Esophagus muscularis mucosa (tissue), 4 donors: ENCODE measurements at places on chromosomes 11 and 22.
A peak's percentile ranks its signal among the peaks of the same experiment; 100 is the strongest.

GRCh38 chr11:115848611-115849010 is 344.4 kb upstream of the CADM1 start:
- no peak for DNase-seq

DNA sequence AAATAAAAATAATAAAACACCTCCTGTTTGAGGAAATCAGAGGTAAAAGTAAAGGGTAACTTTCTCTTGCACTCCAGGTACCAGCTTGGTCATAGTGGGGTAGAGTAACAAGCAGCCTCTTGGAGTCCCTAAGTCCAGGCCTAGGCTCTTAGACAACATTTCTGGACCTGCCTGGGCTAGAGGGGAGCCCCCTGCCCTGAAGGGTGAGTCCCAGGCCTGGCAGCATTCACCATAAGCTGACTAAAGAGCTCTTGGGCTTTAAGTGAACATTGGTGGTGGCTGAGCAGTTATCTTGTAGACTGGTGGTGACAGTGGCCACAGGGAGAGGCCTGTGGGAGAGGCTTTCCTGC is 18.6 kb upstream of the OR56A3 start:
- DNase-seq = no peak

- DNase-seq = no peak
Measured at GRCh38 chr22:21972293-21972779, 10.3 kb downstream of the TOP3B start.

DNA sequence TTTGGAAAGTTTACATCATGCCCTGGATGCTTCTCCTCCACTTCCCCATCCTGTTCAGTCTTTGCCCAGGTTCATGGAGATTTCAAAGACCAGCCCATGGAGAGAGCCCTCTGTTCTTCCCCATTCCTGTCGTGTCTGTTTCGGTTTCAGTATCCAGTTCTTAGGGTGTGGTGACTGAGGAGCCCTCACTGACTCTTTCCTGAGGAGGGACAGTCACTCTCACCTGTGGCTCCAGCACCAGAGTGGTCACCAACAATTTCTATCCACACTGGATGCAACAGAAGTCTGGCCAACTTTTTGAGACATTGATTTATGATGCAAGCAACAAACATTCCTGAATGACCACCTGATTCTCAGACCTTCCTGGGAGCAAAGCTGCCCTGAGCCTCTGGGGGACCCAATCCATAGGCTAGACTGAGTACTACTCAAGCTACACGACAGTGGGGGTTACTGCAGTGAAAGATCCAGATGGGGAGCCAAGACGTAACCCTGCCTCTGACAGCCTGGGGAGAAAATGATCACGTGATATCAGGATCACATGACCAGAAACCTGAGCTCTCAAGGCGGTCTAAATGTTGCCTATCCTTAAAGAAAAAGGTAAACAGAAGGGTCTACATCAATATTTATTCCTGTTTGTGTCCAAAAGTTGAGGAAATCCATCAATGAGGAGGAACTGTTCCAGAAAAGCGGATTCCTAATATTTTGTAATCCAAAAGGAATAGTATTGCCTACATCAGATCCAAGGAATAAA is 76.2 kb upstream of the VPREB1 start:
- DNase-seq = peak; percentile 75

GRCh38 chr22:49933236-49934159 is 15.1 kb downstream of the CRELD2 start:
- DNase-seq = peak; percentile 93

DNA sequence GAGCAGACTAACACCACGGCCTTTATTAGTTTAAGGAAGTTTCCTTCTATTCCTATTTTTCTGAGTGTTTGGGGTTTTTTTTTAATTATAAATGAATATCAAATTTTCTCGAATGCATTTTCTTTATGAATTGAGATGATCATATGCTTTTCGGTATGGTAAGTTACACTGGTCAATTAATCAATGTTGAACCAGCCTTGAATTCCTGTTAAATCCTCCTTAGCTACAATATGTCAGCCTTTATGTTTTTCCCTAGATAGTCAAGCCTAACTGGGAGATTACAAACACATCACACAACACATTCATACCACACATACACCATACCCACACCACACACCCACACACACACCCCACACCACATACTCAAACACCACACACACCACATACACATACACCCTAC is 247.6 kb downstream of the BRD1 start:
- DNase-seq = no peak

DNA sequence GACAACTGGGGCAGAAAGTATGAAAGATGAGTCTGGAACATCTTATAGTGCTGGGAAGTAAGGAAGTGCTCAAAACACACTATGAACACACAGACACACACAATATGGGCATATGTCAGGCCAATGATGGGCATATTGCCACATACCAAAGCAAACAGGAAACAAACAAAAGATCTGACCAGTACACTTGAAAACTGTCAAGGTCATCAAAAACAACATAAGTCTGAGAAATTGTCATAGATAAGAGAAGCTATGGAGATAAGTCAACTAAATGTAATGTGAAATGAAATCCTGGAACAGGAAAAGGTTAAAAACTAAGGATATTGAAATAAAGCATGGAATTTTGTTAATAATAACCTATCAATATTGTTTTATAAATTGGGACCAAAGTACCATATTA is 46.4 kb downstream of the GUCY1A2 start:
- no peak for DNase-seq

- DNase-seq = no peak
Measured at GRCh38 chr22:30297991-30298701, 8.8 kb upstream of the CASTOR1 start.

GRCh38 chr11:92854952-92855351 is 114.5 kb upstream of the MTNR1B start:
- DNase-seq = no peak

DNA sequence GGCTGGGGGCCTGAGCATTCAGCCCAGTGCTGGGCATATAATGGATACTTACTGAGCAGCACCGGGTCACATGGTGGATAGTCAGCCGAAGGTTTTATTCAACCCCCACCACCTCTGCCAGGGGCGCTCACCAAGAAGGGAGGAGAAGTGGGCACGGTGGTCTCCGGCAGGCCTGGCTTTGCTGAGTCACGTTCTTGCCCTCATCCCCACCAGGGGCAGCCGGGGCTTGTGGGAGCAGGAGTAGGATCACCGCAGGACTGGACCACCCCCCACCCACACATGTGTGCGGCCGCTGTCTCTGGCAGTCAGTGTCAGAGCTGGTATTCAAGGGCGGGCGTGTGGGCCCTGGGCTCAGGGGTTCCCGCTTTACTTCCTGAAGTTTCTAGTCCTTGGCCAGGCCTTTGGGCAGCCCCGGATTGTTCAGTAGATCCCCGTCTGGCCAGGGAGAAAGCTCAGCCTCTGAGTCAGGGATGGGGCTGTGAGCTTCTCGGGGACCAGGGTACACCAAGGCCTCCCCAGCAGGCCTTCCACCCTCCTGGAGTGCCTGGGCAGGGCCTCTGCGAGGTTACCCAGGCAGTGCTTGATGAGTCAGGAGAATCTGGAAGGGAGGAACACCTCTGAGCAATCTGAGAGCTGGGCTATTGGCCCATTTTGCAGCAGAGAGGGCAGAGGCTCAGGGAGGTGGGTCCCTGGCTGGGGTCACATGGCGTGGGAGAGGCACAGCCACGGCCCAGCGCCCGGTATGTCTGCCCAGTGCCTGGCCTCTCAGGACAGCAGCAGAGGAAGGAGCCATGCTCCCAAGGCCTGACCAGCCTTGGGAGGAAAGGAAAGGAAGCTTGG is 60.6 kb downstream of the RTL6 start:
- no peak for DNase-seq

GRCh38 chr11:62217191-62217748 is 8.8 kb downstream of the SCGB2A1 start:
- no peak for DNase-seq

- DNase-seq = no peak
Measured at GRCh38 chr22:41982865-41983264, 13.6 kb downstream of the SEPTIN3 start.

GRCh38 chr11:43685440-43685839 is 4.9 kb downstream of the HSD17B12 start:
- no peak for DNase-seq

DNA sequence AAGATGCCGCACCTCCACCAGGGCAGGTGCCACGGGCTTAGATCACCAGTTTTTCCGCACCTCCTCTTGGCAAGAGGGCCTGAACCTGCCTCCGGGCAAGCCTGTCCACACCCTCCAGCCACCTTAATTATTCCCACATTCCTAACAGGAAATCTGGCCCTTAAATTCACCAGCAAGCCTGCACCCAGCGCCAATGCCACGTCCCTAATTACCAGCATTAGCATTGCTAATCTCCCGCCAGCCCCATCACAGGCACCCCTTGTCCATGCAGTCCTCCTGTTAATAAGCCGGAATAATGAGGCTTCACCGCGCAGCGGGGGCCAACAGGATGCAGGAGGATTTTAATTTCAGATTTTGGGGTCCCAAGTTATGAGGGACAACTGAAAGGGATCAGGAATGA is 69.7 kb downstream of the PHF21B start:
- no peak for DNase-seq

- no peak for DNase-seq
Measured at GRCh38 chr22:43013355-43014315, 1.3 kb downstream of the PACSIN2 start.

- DNase-seq = no peak
Measured at GRCh38 chr11:11425806-11426205, 72.8 kb upstream of the CSNK2A3 start.

GRCh38 chr11:10080138-10080537 is 213.9 kb downstream of the SBF2 start:
- no peak for DNase-seq

DNA sequence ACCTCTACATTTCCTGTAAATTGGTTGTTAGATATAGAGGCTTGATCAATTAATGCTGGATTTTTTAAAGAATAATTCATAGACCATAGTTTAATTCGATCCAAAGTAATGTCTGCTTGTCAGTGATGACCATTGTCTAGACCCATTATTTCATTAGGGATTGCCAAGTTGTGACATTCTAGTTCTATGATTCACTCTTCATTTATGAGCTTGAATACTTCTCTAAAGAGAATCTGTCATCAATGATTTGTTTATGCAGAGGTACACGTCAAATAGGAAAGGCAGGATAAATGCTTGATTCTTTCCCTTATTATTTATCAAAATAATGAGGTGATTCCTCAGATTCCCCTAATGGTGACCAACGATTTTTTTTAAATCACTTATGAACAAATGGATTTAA is 24.0 kb upstream of the ROBO3 start:
- no peak for DNase-seq

GRCh38 chr11:114065094-114065493 is 5.6 kb downstream of the ZBTB16 start:
- no peak for DNase-seq

- DNase-seq = no peak
Measured at GRCh38 chr11:96185220-96185768, 157.7 kb downstream of the MAML2 start.

DNA sequence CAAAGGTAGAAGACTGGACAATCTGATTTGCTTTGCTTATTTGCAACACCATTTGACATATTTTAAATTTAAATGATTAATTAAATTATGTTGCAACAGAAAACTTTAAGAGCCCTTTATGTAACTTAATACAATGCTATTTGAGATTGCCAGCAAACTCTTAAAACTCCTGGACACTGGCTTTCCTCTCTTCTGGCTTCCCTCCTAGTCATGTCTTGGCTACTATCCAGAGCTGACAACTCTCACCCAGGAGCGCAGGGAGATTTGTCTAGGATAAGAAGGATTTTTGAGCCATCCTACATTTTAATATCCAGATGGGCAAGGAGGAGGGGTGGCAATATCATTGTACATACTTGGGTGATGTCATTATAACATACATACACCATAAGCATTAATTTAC is 134.3 kb downstream of the ELP4 start:
- DNase-seq = no peak

- DNase-seq = no peak
Measured at GRCh38 chr11:90426442-90426841, 203.6 kb upstream of the CHORDC1 start.

DNA sequence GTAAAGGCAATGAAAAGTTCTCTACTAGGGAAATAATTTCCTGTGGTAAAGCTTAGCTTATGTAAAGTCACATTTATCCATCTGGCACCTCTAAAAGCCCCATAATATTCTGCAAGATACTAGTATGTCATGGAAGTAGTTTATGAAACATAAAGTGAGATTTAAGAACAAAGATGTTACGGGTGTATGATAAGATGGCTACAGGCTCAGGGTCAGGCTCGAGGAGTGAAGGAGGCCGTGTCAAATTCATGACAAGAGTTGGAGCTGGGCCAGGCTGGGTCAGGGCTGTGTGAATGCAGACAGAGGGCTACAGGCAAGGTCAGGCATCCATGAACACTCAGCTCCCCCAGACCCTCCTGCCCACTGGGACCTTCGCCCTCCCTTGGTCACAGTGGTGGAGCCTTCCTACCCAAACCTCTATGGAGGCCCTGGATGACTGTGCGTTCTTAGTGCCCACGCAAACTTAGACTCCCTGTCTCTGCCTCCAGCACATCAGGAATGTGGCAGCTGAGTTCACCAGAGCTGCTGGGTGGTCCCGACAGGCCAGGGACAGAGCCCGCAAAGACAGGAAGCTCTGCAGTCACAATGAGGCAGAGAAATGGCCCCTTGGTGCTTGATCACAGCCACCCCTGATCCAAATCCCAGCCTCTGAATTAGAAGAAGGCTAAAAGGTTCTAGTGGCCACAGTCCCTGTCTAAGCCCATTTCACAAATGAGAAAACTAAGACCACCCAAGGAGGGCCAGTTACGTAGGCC is 14.8 kb downstream of the IGLL5 start:
- no peak for DNase-seq

- no peak for DNase-seq
Measured at GRCh38 chr11:91792779-91793262, 431.8 kb upstream of the FAT3 start.

GRCh38 chr11:11420191-11420898 is 67.3 kb upstream of the CSNK2A3 start:
- DNase-seq = no peak

GRCh38 chr11:73234471-73235181 is 16.5 kb downstream of the P2RY2 start:
- DNase-seq = no peak

- DNase-seq = no peak
Measured at GRCh38 chr11:70304208-70304603, 33.7 kb downstream of the PPFIA1 start.

- no peak for DNase-seq
Measured at GRCh38 chr11:1825039-1825740, 9.6 kb upstream of the SYT8 start.

GRCh38 chr22:46402505-46402904 is 67.0 kb downstream of the TRMU start:
- DNase-seq = no peak

GRCh38 chr11:95584180-95584579 is 205.4 kb downstream of the FAM76B start:
- DNase-seq = no peak

GRCh38 chr11:2101171-2101675 is 38.0 kb downstream of the IGF2 start:
- DNase-seq = no peak

DNA sequence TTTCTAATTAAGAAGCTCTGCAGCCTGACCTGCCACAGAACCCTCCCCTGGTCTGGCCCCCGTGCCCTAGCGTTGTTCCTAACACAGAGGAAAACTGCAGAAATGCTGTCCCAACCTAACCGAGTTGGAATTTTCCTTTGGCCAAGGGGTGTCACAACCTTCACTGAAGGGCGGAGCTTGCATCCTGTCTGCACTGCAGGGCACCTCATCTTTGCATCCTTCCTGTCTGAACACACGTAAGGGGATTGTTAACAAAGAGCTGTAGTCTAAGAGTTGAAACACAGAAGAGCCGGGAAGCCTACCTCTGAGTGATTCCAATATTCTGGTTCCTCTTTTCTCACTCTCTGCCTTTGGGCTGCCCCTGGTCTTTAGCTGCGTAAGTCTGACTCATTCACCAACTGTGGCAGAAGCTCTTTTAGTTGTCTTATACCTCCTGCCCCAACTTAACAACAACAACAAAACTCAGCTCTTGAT is 1.6 kb downstream of the DIXDC1 start:
- DNase-seq = no peak

GRCh38 chr11:35057926-35058668 is 80.9 kb upstream of the CD44 start:
- DNase-seq = no peak
